ENCODE measurements at places on chromosomes 11 and 22. TPM values are rescaled to one million over a fixed set of nuclear protein-coding genes. Genes with fewer than 3 reads are reported as not detected.
A peak's percentile ranks its signal among the peaks of the same experiment; 100 is the strongest.

GRCh38 chr11:25737071-25737675 is 594.8 kb upstream of the ANO3 start:
- DNase-seq = no peak

DNA sequence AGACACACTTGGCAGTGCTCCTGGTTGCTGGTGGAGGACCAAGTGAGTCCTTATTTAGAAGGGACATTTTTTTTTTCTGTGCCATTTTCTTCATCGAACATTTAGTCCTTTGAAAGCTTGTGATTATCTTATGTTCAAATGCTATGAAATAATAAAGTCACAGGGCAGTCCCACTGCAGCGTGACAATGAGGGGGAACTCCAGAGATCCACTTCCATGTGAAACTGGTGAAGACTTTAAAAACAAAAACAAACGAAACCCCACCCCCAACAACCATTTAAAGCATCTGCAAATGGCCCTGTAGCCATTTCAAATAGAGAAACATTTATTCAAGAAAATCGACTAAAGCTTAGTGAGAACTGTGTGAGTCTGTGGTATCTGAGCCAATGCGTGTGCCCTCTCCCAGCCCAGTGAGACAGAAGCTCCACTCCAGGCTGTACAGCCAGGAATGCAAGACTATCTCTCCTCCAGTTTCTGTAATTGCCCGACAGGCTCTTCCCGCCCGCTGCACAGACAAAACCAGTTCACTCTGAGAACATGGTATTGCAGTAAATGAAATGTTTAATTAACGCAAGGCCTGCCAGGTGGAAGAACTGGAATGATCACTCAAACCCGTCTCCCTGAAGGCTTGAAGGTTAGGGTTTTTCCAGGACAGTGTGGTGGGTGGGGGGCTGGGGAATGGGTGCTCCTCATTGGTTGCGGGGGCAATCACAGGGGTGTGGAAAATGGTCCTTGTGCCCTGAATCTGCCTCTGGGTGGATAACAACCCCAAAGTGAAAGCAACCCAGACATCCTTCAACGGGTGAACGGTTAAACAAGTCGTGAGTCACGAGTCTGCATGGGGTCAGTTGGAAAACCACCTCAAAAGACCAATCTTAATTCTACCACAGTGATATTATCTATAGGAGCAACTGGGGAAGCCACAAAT is 8.4 kb downstream of the KRTAP5-6 start:
- no peak for DNase-seq

DNA sequence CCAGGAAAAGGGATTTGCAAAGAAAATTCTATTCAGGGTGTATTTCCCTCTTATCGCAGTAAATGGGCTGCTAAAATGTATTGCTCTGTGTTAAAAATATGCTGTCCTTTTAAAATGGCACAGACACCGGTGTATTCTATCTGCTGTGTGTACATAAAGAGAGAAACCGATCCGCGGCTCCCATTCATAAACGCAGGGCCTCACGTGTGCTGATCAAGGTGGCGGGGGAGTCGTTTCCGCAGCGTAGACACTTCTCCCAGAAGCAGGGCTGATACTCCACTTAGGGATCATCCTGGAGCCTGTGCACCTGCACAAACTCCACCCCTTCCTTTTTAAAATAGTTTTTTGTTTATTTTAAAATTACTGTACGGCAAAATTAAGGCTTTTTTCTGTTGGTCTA is 26.1 kb upstream of the IGSF9B start:
- no peak for DNase-seq

DNA sequence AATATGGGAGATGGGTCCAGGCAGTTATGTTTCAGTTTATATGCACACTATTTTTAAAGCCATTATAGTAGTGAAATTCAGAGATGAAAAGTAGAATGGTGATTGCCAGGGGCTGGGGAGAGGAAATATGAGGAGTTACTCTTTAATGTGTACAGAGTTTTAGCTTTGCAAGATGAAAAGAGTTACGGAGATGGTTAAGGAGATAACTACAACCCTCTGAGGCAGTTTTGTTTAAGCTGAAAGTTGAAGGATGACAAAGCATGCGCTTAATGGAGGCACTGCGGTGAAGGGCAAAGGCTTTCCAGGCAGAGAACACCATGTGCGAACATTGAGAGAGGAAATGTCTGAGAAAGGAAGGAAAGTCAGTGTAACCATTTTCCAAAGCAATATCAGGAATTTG is 18.2 kb upstream of the BMAL1 start:
- no peak for DNase-seq

DNA sequence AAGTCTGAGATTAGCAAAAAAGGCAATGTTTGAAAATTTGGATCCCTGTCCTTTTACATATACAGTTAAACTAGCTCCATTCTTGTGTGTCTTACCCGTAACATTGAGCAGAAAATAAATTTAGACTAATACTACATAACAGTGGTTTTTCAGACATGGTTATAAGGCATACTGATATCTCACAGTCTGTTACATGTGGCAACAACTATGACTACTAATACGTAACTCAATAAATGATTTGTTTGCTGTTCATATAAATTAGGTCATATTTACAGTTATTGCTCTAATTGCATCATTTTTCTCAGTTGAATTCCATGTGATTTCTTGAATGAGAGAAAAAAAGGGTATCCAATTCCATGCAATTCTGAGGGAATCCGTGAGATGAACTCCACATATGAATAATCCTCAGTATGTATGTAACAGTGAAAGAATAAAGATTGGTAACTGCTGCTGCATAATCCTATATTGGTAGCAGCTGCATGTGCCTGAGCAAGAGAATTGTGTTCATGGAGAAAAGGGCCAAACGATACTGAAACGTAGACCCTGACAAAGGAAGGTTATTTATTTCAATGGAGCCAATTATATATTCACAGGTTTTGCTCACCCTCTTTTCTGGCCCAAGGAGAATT is 390.9 kb upstream of the ARHGAP42 start:
- DNase-seq = no peak

DNA sequence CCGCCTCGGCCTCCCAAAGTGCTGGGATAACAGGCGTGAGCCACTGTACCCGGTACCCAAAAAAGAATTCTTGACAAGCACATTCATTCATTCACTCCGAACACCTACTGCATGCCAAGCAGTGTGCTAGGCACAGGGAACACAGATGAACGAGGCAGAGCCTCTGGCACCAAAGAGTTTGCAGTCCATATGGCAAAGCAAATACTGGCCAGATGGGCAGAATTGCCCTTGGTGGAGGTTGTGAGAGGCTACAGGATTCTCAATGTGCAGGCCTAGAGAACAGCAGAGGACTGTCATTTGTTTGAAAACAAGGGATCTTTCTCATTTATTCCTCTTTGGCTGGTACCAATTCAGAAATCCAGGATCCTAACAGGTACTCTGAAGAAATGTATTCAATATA is 27.5 kb upstream of the MTCH2 start:
- no peak for DNase-seq

DNA sequence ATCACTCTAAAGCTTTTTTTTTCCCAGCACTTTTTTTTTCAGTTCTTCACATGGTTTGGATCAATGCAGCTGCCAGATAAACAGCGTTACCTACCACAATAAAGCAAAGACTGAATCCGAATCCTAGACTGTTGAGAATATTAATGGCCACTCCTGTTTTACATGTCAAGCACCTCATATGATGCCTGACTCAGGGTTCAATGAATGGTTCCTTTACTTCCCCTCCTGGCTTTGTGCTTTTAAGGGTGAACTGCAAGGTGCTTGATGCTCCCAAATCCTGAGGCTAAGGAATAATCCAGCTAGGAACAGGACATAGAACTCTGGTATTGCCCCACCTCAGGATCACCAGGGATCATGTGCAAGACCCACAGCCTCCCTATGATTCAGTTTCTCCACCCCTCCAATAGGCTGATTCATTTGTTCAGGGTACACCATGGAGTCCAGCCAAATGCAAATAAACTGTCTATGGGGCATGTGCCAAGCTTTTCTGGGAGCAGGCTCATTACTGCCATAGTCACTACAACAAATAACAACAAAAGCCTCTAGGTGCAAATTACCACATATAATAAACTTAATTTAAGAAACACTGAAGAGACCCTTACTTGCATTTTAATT is 104.3 kb downstream of the GAB2 start:
- DNase-seq = peak; percentile 77

GRCh38 chr22:17773606-17774205 is 563 bp downstream of the BID start:
- DNase-seq = peak; percentile 38

- DNase-seq = no peak
These were observed 70.3 kb downstream of the SLC1A2 start for GRCh38 chr11:35348898-35349687.

GRCh38 chr11:13220148-13220547 is 57.4 kb upstream of the BMAL1 start:
- no peak for DNase-seq

DNA sequence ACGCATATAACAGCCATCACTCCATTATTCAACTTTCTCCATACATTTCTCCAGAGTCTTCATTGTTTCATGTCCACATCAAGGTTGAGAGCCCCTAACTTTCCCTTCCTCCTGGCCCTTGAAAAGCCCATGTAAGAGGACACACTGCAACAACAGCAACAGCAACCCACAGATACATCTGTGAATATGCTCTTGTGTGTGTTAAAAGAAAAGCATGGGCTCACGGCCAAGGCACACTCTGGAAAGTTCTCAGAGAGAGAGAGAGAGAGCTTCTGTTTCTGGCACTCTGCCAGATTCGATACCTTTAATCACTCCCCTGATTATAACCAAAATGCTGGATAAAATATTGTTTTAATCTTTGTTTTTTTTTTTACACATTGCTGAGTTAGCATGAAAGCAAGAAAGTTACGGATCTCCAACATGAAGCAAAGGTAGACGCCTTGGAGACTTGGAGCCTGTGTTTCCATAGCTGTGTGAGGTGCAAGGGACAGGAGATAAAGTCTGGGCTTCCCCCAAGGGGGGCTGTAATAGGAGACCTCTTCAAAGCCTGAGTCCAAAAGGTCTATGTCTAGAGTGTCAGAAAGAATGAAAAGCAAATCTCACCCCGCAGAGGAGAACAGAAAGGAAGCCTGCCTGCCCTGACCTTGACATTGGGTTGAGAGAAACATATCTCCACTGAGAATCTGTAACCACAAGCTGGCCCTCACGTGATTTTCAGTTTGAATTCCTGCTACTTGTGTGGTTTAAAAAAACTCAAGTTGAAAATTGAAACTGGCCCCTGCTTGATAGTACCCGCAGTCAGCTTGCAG is 33.7 kb upstream of the MPPED1 start:
- peak; percentile 11 for DNase-seq

DNA sequence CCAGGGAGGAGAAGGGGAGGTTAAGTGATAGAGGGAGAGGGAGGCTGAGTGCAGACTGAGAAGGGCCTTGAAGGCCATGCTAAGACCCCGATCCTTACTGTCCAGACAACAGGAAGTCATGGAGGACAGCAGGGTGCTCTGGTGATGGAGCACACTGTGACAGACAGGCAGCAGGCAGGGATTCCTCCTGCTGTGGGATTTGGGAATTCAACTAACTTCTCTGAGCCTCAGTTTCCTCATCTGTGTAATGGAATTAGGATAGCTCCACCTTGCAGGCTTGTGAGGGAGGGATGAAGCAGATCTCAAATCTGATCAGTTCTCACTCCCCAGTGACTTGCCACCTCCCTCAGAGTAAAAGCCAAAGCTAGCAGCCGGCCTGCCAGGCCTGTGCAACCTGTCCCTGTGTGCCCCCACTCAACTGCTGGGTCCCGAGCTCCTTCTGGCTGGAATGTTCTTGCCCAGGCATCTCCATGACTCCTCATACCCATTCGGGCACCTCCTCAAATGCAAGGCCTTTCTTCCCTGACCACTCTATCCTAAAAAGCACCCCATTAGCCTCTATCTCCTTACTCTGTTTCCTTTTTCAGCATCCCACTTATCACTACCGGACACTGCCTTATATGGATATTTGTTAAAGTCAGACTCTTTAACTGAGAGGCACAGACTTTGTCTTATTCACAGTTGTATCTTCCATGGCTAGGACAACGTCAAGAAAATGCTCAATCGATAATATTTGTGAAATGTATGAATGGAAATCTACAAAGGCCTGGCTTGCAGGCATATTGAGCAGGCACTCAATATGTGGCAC is 9.5 kb downstream of the ARAP1 start:
- DNase-seq = no peak

DNA sequence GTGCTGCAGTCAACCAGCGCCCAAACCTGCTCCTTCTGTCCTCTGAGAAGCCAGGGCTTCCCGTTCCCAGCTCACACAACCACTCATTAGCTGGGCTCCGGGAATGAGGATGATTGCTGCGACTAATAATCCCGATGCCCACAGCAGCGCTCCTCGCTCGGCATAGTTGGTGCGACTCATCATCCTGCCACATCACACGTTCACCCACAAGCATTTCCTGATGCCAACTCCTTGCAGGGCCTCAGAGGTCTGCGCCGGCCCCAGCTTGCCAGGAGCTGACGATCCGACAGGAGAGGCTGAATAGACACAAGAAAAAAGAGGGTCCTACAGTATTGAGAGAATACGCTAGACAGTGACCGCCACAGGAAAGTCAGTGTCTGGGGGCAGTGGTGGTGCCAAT is 10.6 kb upstream of the CSNK1E start:
- peak; percentile 61 for DNase-seq

DNA sequence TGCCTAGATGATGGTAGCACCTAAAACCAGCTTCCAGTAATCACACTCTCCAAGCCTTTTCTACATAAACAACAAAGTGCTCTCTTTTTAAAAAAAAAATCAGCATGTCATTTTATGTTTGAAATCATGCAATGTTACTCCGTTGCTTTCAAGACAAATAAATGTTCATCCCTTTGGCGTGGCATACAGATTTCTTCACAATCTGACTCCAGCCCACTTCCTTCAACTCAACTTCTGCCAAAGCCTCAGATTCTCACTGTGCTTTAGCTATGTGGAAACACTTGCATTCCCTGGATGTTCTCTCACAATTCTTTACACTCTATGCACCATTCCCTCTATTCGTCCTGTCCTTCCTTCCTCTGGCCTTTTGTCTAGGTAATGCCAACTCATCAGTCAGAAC is 206.3 kb upstream of the BLID start:
- no peak for DNase-seq

GRCh38 chr11:10484461-10485180 is 29.6 kb downstream of the AMPD3 start:
- DNase-seq = no peak

GRCh38 chr11:28584992-28585391 is 476.8 kb downstream of the METTL15 start:
- no peak for DNase-seq

- DNase-seq = no peak
These were observed 11.3 kb upstream of the SMIM38 start for GRCh38 chr11:69144316-69145049.

GRCh38 chr22:48320683-48321451 is 1506.8 kb downstream of the BRD1 start:
- no peak for DNase-seq

GRCh38 chr11:61195719-61196118 is 7.6 kb upstream of the PGA3 start:
- DNase-seq = no peak

TAGLN gene
- total RNA-seq = 6.0 TPM

TEX12 gene
- not detected for total RNA-seq

BTBD18 gene
- not detected for total RNA-seq

BTG4 gene
- total RNA-seq = not detected

POTEH gene
- total RNA-seq = not detected

KRTAP5-2 gene
- not detected for total RNA-seq

C11orf42 gene
- not detected for total RNA-seq

TRPM5 gene
- not detected for total RNA-seq

OR8H2 gene
- not detected for total RNA-seq

Measured in dermis microvascular lymphatic vessel endothelial cell (primary cell).